ENCODE measurements at places on chromosomes 16 and 17. TPM values are rescaled to one million over a fixed set of nuclear protein-coding genes. Genes with fewer than 3 reads are reported as not detected.

FBXW10 gene
- polyA plus RNA-seq, result not detected

DNA sequence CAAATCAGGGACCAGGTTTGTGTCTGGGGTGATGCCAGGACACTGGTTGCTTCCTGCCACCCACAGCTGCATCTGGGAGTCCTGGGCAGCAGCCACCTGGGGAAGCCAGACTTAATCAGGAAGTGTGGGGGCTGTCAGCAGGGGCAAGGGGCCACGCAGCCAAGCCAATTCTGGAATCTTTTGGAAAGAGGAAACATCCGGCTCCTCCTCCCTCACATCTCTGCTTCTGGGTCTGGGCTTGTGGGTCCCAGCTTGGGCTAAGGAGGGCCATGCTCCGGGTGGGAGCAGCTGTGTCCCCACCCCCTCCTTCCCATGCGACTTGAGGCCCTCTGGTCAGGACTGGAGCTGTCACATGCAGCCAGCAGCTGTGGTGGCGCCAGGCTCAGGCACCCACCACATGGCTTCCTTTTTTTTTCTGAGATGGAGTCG lies 37.0 kb upstream of the CCDC182 start:
- DNase-seq, result peak; percentile 10

DNA sequence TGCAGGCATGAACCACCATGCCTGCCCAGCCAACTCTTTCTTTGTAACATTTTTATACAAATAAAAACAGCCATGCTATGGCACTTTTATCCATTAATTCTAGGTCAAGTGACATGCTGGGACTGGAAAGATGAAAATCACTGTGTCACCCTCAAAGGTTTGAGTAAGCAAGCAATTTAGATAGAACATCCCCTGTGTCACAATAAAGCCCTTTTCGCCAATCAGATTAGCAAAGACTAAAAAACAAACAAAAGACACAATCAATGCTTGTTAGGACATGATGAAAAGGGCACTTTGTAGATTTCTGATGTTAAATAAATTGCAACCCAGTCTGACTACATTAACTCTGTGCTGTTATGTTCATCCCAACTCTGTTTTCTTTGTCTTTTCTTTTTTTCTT lies 26.4 kb downstream of the CHP2 start:
- no peak for DNase-seq

DNA sequence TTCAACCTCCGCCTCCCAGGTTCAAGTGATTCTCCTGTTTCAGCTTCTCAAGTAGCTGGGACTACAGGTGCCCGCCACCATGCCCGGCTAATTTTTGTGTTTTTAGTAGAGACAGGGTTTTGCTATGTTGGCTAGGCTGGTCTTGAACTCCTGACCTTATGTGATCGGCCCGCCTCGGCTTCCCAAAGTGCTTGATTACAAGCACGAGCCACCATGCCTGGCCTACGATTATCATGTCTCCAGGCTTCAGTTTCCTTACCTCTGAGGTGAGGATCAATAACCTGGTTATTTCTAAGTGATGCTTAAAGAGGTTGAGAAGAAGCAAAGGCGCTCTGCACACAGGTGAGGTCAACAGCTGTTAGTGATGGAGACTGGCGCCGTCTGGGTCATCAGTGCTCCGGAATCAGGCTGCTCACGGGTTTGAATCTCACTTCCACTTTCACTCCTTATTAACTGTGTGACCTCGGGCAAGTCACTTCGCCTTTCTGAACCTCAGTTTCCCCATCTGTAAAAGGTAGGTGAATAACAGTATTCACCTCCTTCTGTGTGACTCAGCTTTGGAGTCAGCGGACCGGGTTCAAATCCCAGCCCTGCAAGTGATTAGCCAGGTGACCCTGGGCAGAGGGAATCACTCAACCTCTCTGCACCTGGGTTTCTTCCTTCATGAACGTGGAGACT lies 745 bp upstream of the ABCC1 start:
- DNase-seq, result no peak

DNA sequence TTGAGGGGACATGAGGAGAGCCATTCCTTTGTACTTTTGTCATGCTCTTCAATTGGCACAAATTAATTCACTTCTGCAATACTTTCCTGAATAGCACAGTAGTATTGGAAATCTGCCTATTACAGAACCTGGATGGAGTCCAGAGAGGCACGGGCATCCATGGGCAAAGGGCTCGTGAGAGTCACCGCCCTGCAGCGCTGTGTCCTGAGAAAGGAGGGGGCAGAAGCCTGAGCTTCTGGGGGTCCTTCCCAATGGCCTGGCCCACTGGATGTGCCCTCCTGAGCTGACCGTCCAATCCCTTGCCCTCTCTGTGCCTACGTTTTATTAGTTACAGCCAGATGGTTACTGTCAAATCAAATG lies 3.5 kb downstream of the G6PC1 start:
- DNase-seq, result no peak

RAB11FIP3 gene
- polyA plus RNA-seq, result 5.9 TPM

- DNase-seq, result no peak
Observed at GRCh38 chr16:67137605-67138004, 13.2 kb downstream of the B3GNT9 start.

- DNase-seq, result no peak
Observed at GRCh38 chr16:17176199-17176598, 294.6 kb downstream of the XYLT1 start.

- DNase-seq, result no peak
Observed at GRCh38 chr16:67996666-67997065, 2.6 kb downstream of the DPEP2 start.

RAB37 gene
- 26.8 TPM for polyA plus RNA-seq

DNA sequence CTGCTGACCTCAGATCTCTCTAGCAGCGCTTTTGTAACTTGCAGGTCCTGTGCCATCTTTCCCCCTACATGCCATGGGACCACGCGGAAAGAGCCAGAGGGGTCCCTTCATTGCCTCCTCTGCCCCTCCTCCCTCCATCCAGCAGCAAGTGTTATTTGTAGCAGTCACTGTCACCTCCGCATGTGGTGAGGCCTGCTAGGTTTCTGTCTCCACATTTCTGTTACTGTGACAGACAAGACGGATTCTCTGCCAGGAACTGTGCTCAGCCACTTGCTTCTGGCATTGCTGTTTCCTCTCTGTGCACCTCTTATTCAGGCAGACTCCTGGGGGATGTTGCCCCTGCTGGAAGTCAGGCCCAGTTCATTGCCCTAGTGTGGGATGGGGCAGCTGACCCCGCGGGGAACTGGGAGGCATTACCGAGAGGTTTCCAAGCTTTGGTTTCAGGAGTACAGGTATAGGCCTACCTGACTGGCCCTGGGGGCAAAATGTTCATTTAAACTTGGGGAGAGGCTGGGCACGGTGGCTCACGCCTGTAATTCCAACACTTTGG lies 61.2 kb downstream of the RAB11FIP4 start:
- DNase-seq, result no peak

NPIPA3 gene
- 1.4 TPM for polyA plus RNA-seq

LUC7L gene
- 4.0 TPM for polyA plus RNA-seq

GRCh38 chr17:1975573-1975972 lies 49.6 kb downstream of the RTN4RL1 start:
- DNase-seq, result no peak

CBX2 gene
- 0.09 TPM for polyA plus RNA-seq

GRCh38 chr16:73047221-73047535 lies 750 bp downstream of the ZFHX3 start:
- no peak for DNase-seq

DNA sequence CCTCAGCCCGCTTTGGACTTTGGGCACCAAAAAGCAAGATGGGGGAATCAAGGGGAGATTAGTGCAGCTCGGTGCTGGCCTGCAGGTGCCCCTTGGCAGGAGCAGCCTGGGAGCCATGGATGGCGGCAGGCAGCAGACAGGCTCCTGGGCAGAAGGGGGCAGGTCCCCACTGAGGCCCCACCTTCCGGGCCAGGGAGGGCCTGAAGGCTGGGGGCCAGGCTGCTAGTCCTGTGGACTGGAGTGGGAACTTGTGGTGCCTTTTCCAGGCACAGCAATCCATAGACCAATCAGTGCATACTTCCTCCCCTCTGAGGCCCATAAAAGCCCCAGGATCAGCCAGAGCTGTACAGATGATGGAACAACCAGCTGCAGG lies 64.0 kb downstream of the USP32 start:
- DNase-seq, result no peak

CRYBA1 gene
- polyA plus RNA-seq, result not detected
